RKO (cell line): ENCODE measurements at places on chromosomes 4 and X.

DNA sequence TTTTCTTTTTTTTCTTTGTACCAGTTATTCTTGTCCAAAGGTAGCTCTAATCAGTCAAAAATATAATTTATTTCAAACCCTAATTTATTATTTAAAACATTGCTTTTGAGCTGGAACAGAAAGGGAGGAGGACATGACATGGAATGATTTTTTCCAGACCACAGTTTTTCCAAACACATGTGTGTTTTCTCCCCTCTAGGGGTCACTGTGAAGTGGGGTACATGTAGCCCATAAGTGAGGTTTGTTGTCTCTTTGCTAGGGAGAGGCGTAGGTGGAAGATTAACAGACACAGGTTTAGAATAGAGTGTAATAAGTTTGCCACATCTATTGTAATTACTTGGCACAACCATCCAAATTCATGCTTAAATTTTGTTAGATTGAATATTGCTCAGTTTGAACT lies 83.0 kb downstream of the TNIP2 start:
- DNase-seq, result peak; percentile 26

GRCh38 chr4:73087871-73088270 lies 18.4 kb upstream of the COX18 start:
- no peak for DNase-seq

GRCh38 chr4:135382280-135382959 lies 1180.8 kb upstream of the PABPC4L start:
- no peak for DNase-seq

GRCh38 chr4:78529569-78530209 lies 21.9 kb upstream of the ANXA3 start:
- peak; percentile 67 for DNase-seq

- DNase-seq, result no peak
Measured at GRCh38 chrX:79133904-79134303, 10.6 kb upstream of the GPR174 start.

GRCh38 chrX:44178274-44179053 lies 165.0 kb downstream of the EFHC2 start:
- DNase-seq, result no peak

- no peak for DNase-seq
Measured at GRCh38 chrX:24294619-24295018, 19.2 kb downstream of the SUPT20HL2 start.

DNA sequence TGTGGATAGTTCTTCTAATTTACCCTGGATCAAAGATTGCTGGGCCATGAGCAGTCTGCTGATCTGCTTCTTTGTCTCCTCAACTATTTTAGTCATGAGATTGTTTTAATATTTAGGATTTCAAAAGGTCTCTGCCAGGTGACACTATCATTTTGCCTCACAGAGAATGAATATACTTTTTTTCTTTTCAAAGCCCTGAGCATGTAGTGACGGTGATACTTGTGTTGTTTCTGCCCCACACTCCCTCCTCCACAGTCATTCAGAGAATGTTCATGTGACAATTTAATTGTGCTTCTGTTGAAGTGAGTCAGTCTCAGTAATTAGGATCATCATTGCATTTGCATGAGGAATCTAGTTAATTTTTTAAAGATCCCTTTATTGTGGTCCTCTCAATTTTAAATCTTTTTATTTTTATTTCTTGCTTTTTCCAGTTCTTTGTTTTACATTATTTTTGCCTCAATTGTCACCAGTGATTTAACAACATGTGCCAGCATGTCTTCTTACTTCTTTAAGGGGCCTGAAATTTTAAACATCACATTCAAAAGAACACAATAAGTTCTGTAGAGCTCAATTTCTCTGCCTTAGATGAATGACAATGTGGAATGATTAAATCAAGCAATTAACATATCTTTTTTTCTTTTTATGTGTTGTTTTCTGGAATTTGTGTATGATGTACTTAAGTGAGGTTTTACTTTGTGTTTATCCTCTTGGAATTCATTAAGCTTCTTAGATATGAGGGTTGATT lies 12.3 kb downstream of the MMRN1 start:
- no peak for DNase-seq

DNA sequence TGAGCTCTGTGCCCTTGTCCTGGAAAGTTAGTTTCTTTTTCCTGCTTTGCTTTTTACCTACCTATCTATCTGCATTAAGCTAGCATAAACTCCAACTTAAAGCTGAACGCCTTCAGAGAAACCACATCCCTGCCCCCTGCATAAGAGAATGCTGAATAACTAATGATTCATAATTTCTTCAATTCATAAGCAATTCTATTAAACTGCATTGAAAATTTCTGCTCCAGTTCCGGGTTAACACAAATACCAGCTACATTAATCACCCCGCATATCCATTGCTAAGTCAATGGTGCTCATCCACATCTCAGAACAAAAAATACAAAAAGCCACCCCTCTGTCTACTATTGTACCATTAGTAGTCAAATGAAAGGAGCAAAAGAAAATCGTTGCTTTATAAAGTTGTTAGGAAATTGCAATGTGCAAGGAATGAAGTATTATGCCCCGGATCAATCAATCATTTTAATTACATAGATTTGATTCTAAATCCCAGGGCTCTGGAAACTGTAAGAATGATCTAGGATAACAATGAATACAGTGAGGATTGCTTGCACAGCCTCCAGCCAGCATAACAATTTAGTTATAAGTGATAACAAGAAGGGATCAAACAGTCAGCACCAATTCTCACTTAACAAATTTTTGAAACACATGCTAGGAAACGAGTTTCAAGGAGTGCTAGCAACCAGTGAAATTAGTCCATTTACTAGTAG lies 106.8 kb downstream of the ELOVL6 start:
- peak; percentile 58 for DNase-seq

DNA sequence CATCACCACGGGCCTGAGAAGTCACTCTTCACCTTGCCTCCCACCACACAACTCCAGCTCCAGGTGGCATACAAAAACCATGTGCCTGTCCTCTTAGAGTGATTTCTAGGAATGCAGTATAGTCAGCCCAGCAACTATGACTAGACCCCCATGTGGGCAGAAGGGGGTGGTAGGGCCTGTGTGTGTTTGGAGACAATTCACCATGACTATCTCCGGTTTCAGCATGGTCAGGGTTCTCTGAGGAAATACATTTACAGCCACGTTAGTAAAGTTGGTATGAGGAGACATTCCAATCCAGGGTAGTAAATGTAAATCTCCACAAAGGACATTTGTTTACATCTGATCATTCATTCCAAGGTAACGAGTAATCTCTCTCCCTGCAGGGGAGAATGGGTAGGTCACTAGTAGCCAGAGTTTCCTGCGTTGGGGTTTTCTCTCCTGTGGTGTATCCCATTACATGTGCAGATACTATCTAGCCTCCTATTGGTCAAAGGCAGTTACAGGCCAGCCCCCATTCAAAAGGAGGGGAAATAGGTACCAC lies 4.2 kb upstream of the MTMR1 start:
- DNase-seq, result peak; percentile 82

DNA sequence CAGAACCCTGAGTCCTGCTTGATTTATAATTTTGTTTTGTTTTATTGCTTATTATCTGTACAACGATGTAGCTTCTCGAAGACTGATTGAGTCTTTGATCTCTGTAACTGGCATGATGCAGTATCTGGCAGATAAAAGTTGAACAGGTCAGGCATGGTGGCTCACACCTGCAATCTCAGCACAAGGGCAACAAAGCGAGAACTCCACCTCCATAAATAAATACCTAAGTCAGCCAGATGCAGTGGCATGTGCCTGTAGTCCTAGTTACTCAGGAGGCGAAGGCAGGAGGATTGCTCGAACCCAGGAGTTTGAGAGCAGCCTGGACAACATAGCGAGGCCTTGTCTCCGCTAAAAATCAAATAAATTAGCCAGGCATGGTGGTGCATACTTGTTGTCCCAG lies 15.7 kb upstream of the WDR19 start:
- no peak for DNase-seq

DNA sequence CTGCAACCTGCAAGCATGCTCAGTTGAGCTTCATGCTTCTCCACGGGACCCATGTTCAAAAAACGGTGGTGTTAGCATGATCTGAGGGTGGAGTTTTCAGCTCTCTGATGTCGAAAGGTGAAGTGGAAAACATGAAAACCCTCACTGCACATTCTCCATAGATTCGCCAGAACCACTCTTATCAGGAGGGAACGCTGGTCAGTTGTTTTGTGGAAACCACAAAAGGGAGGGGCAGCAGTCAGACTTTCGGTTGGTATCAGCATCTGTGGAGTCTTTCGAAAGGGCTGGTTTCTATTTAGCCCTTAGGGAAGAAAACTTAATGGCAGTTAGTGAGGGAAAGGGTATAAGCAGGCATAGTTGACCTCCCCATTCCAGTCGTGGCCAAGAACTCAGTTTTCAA lies 12.6 kb downstream of the PPA2 start:
- DNase-seq, result no peak

- no peak for DNase-seq
Measured at GRCh38 chr4:105509291-105509690, 35.4 kb upstream of the PPA2 start.

- no peak for DNase-seq
Measured at GRCh38 chrX:13198762-13199064, 121.1 kb downstream of the ATXN3L start.

- no peak for DNase-seq
Measured at GRCh38 chrX:134803551-134804183, 145.4 kb upstream of the PLAC1 start.

DNA sequence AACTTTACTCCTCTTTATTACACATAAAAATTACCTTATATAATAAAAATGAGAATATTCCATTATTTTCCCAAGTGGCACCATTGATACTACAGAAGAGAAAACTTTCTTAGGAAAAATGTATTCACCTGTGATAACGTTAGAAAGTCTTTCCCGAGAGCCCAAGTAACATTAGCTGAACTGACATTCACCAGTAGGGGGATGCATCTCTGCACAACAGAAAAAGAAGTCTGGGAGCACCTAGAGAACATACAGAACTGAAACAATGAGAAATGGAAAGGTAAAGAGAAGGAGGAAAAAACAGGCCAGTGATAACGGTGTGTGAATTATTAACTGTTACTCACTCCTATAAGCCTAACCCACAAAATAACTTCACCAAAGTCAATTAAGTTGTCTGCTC lies 423.3 kb downstream of the CENPC start:
- DNase-seq, result peak; percentile 43

DNA sequence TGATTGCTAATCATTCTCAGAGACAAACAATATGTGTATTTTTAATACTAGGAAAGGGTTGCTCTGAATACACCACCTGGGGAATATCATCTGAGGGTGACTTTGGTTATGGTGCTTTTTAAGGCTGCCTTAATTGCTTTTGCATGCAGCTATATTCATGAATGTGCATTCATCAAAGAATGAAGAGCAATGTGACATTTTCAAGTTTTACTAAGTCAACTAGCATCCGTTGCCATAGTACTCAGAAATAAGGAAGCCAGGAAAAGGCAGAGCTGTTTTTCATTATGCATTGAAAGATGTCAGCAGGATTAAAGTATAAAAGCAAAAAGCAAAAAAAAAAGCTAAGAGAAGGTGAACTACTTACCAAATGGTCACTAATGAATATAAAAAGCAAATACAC lies 67.4 kb upstream of the PCDH18 start:
- no peak for DNase-seq

GRCh38 chr4:79920163-79920853 lies 152.7 kb downstream of the ANTXR2 start:
- no peak for DNase-seq

- DNase-seq, result no peak
Measured at GRCh38 chr4:185796176-185796575, 15.8 kb downstream of the SORBS2 start.

DNA sequence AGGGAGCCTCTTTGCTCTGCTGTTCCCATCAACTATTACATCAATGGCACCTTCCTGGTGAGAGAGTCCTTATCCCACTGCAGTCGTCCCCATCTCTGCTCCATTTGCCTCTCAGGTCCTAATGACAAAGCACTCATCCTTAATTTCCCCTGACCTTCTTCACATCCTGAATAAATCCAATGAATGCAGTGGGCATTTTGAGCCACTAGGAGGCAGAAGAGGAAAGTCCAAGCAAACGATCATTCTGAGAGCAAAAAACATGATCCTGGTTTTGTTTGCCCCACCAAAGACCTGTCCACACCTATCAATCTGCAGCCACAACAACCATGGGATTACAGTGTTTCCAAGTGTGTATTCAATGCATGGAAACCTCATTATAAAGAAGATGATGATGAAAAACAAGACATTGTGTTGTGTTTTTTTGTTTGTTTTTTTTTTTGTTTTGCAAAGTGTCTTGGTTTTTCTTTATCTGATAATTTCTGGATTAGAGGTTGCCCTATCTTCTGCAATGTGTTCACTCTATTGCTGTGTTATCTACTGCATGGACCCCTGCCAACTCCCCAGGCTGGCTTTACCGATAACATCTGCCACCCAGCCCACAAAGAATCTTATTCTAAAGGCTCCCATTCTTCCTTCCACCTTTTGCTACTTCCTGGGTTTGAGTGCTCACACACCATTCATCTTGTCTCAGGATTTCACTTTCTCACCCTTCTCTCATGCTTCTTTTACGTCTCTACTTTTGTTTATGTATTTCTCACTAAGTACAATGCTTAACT lies 207.2 kb downstream of the NLGN4X start:
- peak; percentile 32 for DNase-seq

- no peak for DNase-seq
Measured at GRCh38 chrX:3360881-3361280, 14.4 kb upstream of the MXRA5 start.

DNA sequence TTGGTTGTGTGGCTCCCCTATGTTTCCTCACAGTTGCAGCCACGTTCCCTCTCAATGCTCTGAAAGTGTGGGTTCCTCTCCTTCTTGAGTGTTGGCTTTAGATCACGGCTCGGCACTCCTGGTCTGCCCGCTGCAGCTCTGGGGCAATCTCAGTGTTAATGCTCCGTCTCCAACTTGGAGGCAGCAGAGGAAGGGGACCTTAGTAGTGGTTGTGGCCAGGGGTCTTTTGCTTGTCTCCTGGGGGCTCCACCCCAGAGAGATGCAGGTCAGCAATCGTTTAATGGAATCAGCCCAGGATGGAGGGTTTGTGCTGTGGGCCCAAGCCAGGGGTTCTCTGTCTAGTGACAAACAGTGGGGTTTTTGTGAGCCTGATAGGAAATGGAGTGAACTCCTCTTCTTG lies 849.4 kb upstream of the DIAPH2 start:
- no peak for DNase-seq

DNA sequence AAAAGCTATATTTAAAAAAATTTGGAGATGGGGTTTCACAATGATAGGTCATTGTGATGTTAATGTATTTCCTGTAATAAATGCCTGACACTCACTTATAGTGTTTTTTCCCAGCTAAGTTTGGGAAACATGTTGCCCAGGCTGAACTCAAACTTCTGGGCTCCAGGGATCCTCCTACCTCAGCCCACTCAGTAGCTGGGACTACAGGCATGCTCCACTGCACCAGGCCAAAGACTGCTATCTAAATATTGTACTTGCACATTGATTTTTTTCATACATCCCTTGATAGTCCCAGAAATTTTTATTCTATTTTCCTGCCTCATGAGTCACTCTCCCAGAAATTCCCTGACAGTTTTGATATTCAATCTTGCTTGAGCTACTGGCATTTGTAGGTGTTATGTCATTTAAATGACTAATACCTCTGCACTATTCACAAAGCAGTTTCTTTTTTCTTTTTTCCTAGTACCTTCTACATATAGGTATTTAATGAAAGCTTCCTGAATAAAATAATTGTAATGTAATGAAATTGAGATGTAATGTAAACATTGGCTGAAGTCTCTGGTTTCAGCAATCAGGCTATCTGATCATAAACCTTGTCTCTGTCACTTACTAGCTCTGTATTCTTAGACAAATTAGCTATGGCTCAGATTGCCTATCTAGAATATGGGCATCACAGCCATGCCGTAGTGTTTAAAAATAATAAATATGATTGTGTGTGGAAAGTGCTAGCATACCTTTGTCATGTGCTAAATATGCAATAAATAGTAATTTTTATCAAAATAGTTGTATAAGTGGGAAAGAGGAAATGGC lies 1973.0 kb upstream of the AGA start:
- peak; percentile 2 for DNase-seq
